ENCODE measurements at places on chromosomes 11 and 22.

GRCh38 chr22:45615364-45615763 lies 56.3 kb upstream of the ATXN10 start:
- no peak for DNase-seq

- DNase-seq, result no peak
These were observed 32.2 kb upstream of the OR4B1 start for GRCh38 chr11:48184452-48184851.

GRCh38 chr11:1206391-1207271 lies 16.2 kb upstream of the MUC5B start:
- no peak for DNase-seq

DNA sequence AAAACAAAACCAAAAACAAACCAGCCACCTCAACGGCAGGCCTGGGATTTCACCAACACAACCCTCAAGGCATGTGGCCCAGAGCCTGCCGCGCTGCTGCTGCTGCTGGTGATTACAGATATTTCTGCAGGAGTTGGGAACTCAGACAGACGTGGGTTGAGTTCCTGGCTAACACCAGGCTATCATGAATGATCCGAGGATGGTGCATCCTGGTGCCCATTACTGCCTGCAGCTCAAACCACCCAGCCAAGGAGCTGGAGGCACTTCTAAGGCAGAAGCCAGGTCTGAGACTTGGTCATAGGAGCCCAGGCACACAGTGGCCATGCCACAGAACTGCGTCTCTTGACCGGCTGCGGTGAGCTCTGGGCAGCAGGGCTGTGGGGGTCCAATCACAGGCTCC lies 151.8 kb downstream of the MPPED1 start:
- no peak for DNase-seq

GRCh38 chr22:32410459-32410858 lies 1.6 kb downstream of the RTCB start:
- no peak for DNase-seq

DNA sequence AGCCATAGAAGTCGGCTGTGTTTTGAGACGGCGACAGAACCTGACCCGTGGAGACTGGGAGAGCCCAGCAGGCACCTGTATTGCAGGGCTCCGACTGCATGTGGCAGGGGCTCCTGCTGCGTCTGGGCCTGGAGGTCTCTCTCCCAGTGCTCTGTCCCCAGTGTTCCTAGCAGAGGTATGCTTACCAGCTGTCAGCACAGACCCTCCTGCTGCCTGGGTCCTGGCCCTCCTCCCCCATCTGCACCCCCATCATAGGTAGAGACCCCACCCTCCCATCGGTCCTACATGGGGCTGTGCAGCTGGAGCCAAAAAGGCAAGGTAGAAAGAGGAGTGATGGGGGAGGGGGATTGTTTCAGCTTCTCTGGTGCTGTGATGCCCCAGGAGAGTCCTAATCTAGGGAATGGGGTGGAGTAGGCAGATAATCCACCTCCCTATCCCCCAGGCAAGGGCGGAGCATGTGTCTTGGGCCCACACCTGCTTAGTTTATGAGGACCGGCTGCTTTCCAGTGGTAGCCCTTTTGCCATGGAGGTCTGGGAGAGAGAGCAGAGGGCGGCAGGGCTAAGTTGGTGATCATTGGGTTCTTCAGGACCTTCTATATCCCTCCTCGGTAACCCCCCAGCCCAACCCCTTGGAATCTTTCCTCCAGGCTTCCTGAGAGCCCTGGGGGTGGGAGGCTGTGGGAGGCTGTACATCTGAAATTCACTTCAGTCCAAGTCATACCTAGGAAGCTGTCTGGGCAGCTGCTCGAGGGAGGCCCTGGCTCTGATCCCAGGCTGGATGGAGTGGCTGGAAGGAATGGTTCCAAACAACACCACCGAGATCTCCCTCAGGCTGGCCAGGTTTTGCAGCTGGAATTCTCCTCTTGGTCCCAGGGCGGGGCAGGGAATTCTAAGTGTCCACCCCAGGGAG lies 5.3 kb downstream of the SLC7A4 start:
- no peak for DNase-seq

GRCh38 chr11:22763166-22763565 lies 66.4 kb downstream of the SVIP start:
- no peak for DNase-seq

- no peak for DNase-seq
These were observed 73.3 kb upstream of the SHANK2 start for GRCh38 chr11:71325418-71326327.

GRCh38 chr11:109994907-109995306 lies 98.3 kb upstream of the ZC3H12C start:
- no peak for DNase-seq

DNA sequence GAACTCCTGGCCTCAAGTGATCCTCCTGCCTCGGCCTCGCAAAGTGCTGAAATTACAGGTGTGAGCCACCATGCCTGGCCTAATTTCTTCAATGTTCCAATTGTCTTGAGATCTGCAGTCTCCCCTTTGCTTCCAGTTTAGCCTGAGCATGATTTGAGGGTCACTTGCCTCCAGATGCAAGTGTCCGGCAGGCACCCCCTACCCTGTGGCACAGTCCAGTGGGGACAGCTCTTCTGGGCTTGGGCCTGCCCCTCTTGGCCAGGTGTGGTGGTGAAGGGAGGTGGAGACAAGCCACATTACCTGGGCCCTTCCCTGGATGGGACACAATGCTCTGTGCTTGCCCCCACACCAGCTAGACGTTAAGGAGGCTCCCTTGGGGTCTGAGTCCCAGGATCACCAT lies 21.3 kb upstream of the CACNG2 start:
- no peak for DNase-seq

- no peak for DNase-seq
These were observed at the start of gene HTR3A for GRCh38 chr11:113974741-113975470. Gene HTR3A (plus strand): TSS chr11:113975108. CDS start chr11:113975326, 218 bp downstream.

- no peak for DNase-seq
These were observed 1330.6 kb downstream of the BRD1 start for GRCh38 chr22:48496987-48497650.

DNA sequence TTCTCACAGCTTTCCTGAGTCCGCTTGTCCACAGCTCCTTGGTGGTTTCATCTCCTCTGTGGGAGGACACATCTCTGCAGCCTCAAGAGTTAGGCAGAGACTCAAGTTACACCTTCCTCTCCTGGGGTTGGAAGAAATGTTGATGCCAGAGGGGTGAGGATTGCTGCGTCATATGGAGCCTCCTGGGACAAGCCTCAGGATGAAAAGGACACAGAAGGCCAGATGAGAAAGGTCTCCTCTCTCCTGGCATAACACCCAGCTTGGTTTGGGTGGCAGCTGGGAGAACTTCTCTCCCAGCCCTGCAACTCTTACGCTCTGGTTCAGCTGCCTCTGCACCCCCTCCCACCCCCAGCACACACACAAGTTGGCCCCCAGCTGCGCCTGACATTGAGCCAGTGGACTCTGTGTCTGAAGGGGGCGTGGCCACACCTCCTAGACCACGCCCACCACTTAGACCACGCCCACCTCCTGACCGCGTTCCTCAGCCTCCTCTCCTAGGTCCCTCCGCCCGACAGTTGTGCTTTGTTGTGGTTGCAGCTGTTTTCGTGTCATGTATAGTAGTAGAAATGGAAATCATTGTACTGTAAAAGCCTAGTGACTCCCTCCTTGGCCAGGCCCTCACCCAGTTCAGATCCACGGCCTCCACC lies 11.7 kb downstream of the RASD2 start:
- DNase-seq, result no peak

DNA sequence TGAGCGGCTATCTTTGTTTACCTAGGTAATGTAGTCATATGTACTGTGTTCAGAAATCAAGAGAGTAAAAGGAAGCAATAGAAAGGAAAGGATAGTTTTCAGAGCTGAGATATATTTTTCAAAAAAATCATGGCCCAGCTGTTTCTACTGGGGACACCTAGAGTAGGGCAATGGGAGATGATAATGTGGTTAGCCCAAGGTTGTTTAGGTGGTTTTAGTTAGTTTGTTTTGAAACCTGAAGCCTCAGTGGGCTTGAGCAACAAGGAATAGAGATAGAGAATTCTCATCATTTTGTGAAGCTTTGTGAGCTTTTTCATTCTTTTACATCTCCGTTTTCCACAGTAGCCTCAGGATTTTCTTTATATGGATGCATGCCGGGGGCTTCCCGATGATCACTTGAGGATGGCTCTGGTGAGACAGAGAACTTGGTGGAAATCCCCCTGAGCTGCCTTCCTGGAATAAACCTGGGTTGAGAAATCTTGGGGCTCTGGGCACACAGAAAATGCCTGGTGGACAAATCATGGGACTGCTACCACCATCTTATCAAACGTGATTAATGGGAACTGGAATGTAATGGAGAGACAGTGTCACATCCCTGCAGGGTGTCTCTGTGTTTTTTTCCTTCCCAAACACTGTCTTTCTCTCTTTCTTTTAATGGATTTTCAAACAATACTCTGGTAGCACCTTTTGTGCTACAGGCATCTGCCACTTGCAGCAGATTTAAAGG lies 49.0 kb downstream of the ARHGAP42 start:
- no peak for DNase-seq

DNA sequence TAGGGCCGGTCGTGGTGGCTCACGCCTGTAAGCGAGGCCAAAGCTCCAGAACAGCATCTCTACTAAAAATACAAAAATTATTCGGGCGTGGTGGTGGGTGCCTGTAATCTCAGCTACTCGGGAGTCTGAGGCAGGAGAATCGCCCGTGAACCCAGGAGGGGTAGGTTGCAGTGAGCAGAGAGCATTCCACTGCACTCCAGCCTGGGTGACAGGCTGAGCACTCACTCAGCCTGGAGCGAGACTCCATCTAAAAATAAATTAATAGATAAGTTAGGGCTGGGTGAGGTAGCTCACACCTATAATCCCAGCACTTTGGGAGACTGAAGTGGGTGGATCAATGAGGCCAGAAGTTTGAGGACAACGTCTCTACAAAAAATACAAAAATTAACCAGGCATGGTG lies 10.2 kb upstream of the TAB1 start:
- no peak for DNase-seq

- DNase-seq, result no peak
These were observed 13.2 kb downstream of the EHF start for GRCh38 chr11:34633990-34634693.

DNA sequence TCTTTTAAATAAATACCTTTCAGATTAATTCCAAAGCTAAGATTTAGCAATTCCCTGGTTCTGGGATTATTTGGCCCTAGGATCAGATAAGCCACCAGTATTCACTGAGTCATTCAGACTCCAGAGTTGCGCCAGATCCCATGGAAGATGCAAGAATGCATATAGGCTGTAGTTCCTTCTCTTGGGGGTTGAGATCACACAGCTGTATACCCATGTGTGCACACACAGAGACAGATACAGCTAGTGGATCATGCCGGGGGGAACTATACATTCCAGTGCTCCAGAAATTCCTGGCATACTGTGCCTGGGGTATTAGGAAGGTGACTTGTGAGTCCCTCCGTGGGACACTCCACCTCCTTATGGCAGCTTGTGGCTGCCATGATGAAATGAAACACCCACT lies 75.4 kb downstream of the ZBTB16 start:
- DNase-seq, result no peak

GRCh38 chr11:12386309-12386708 lies 8.9 kb downstream of the PARVA start:
- no peak for DNase-seq

DNA sequence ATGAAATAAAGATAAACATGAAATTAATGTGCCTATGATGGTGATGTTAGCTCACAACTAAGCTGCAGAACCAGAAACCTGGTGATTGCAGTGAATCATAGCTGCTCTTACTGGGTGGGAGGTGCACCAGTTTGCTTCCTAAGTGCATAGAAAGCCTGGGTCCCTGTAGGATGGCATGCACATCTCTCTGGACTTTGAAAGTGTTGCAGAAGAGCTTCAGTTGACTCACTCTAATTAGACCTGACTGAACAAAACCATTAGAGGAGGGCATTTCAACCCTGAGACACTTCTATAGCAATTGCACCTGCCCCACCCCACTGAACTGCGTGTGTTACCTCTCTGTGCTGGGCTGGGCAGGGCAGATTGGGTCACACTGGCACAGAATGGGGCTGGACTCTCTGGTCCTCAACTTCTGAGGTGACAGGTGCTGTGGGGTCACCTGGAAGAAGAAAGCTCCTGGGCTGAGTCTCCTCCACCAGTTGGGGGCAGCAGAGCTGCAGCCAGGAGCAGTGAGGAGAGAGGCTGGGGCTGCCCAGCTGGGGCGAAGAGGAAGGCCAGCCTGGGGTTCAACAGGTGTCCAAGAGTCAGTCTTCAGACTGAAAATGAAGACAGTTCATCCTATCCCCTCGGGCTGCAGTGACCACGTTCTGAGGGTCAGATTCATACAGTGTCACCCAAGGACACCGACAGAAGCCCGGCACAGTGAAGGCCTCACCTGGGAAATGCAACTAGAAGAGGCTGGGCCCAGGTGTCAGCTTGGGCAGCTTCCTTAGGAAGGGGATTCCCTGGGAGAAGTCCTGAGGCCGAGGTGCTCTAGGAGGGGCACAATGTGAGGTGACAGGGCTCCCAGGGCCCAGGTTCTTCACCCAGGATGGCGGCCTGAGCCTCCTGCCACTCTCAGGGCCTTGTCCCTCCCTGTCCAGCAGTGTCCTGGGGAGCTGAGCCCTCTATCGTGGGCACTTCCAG lies 58.1 kb downstream of the GGTLC2 start:
- no peak for DNase-seq

GRCh38 chr11:6931146-6931713 lies 5.0 kb downstream of the ZNF215 start:
- DNase-seq, result no peak

GRCh38 chr11:72305891-72306585 lies 62.1 kb upstream of the PHOX2A start:
- DNase-seq, result no peak

GRCh38 chr11:66858186-66858938 lies 1.5 kb downstream of the LRFN4 start:
- DNase-seq, result no peak

GRCh38 chr22:49780698-49781288 lies 46.9 kb downstream of the BRD1 start:
- no peak for DNase-seq

GRCh38 chr22:44357296-44357965 lies 44.7 kb upstream of the SHISAL1 start:
- DNase-seq, result no peak

DNA sequence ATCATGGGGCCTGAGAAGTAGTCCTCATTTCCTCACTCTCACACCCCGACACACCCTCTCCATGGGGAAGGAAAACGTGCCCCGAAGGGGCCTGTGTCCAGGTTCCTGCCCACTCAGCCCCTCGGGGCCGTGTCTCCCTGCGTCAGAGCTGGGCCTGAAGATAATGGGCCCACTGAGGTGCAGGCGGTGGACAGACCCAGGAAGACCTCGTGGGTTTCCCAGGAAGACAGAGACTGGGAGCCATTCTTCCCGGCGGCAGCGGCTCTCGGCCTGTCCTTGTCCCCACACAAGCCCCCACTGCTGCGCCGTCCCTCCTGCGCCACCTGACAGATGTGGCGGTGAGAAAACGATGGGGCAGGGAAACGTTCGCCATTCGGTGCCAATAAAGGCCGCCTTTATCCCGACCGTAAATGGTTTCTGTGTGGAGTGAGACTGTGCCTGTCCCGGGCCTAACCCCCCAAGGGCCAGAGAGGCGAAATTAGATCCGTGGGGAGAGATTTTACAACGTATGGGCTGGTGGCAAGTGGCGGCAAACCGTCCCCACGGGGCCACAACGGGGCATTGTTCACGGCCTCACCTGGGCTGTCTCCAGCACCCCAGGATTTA lies 89.0 kb downstream of the CDKN1C start:
- DNase-seq, result no peak
